ENCODE measurements at places on chromosomes 5 and 9.

DNA sequence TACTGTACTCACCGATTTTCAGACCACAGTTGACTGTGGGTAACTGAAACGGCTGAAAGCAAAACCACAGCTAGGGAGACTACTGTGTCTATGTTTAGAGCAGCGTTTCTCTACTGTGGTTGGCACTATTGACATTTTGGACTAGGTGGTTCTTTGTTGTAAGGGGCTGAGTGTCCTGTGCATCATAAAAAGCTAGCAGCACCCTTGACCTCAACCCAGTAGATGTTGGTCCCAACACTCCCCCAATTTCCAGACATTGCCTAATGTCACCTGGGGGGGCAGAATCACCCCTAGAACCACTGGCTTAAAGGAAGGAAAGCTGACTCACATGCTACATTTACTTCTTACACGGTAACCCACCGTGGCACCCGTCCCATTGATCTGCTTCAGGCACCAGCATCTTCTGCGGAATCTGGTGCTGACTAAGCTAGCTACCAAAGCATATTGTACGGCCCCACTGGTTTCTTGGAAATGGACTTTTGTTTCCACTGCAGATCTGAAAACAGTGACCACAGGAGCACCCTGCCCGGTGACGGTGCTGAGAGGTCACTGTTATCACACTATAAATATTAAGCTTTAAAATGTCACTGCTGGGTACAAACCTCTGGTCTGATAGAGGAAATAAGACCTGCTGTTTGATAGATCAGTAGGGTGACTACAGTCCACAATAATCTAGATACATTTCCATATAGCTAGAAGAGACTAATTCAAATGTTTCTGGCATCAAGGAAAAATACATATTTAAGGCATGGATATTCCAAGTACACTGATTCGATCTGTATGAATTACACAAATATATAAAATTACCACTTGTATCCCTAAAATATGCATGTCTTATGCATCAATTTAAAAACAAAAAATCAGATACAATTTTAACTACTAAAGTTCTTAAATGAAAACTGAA, 151.4 kb downstream of the HSD17B3 start:
- no peak for DNase-seq

DNA sequence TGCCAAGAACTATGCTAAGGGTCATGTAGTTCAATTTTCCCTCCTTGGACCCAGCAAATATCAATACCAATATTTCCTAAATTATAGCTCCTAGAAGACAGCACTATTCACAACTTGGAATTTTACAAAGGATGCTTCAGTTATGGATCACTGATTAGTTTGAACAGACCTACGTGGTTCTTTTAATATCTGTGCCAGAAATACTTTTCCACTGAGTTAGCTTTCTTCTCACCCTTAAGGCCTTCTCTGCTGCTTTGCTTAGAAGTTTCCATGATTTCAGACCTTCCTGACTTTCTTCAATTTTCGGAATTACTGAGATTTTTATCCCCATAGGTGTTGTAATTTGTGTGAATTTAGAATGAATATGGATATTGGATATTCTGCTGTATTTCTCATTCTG, 380.4 kb downstream of the PSAT1 start:
- no peak for DNase-seq

DNA sequence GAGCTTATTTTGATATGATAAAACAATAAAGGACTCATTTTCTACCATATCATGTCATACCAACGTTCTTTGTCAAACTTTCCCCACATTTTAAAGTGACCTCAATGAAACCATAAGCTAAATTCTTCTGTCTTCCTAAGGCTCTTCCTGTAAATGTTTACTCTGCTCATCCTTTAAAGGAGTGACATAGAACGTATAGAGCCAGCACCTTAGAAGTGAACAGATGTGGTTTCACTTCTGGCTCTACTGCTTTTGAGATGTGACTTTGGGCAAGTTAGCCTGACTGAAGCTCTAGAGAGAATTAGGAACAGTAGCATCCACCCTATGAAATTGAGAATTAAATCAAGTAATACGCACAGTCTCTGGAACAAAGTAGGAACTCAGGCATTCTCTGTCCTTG, 24.1 kb downstream of the SAR1B start:
- no peak for DNase-seq

GRCh38 chr5:96864922-96865530, 11.3 kb upstream of the ERAP2 start:
- no peak for DNase-seq

DNA sequence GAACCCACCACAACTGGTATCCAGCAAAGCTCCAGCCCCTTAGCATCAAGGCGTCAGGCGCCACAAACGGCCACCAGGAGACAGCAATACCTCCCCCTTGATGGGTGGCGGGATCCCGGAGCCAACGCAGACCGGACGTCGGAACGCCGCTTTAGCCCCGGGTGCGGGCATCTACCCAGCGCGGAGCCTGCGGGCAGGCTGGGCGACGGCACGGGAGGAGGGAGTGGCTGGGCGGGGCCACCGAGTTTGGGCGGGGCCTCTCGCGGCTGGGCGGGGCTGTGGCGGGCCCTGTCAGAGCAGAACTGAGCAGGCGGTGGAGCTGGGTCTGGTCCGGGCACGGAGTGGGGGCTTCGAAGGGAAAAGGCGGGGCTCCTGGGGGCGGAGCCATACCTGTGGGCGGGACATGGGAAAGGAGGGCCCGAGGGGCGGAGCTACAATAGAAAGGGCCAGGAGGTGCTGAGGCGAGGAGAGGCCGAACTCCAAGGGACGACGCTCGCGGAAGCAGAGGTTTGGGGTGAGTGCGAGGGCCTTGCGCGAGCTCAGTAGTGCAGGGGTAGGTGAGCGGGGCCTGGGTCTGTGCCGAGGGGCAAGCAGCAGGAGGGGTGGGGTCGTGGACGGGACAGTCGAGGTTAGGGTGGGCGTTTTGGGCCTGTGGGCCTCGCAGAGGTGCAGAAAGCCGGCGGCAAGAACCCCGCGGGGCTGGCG, 40.2 kb upstream of the GARNL3 start:
- DNase-seq = no peak

GRCh38 chr9:118583414-118583813, 785.8 kb downstream of the BRINP1 start:
- no peak for DNase-seq
